A673 (cell line): ENCODE measurements at places on chromosomes 12 and 14. TPM values are rescaled to one million over a fixed set of nuclear protein-coding genes. Genes with fewer than 3 reads are reported as not detected.
A peak's percentile ranks its signal among the peaks of the same experiment; 100 is the strongest.

- H3K27ac ChIP-seq = no peak overlapping the region
- H3K4me1 ChIP-seq = no peaks in the 10 kb centered on the region
- H3K27me3 ChIP-seq = no peaks in the 10 kb centered on the region
- H3K36me3 ChIP-seq = no peaks in the 10 kb centered on the region
- H3K4me3 ChIP-seq = no peak overlapping the region
- no peak for DNase-seq
These were observed 140.8 kb downstream of the GCH1 start for GRCh38 chr14:54761835-54762234.

DNA sequence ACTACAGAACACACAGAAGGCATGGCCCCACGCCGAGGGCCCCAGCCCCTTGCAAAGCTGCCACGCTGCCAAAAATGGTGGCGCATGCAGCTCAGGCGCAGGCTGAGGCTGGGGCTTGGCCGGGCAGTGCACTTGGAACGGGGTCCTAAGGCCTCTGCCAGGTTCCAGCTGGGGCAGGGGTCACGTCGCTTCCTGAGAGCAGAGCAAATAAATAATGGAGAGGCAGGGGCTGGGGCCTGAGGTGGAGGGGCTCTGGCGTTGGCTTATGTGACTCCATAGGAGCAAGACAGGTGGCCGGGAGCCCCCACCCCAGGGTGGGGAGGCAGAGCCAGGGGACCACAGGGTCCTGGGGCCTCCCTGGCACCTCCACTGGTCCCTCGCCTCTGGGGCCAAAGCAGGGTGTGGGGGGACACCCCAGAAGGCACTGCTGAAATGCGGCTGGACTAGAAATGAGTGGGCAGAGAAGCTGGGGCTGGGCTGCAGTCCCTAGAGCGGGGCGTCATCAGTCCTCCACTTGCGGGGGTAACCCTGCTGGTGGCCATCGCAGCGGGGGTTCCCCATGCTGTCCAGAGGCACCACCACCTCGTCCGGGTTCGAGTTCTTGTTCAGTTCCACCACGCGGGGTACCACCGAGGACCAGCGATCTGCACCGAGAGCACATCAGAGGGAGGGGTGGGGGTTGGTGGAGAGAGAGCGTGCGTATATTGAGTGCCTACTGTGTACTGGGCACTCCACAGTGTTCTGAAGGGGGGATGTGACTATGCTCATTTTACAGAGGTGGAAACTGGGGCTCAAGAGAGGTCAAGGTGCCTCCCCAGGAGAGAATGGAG is 49.8 kb downstream of the TRPV4 start:
- no peak overlapping the region for H3K4me3 ChIP-seq
- DNase-seq = no peak
- H3K27me3 ChIP-seq = no peaks in the 10 kb centered on the region
- H3K4me1 ChIP-seq = no peaks in the 10 kb centered on the region

DNA sequence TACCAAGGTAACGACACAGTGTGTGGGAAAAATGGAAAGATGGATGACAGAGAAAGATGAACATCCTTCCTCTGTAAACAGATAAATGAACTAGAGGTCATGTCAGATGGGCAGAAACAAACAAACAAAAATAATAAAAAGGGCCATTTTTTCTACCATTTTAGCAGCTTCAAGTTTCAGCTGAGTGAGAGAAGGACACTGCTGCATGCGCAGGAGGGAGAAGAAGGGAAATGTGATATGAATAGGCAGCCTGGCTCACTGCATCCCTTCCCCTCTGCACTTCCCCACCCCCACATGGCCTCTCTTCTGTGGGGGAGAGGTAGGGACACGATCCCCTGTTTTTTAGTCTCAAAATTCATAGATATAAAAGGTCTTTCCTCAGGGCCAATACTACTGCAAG is 492.0 kb downstream of the NELL2 start:
- H3K27me3 ChIP-seq = no peaks in the 10 kb centered on the region
- H3K4me1 ChIP-seq = peaks cover 18% of the 10 kb centered on the region
- H3K27ac ChIP-seq = no peak overlapping the region
- H3K4me3 ChIP-seq = no peak overlapping the region

GRCh38 chr12:126469211-126469610 is 1404.0 kb downstream of the AACS start:
- H3K27me3 ChIP-seq = no peaks in the 10 kb centered on the region

- H3K4me1 ChIP-seq = peaks cover 5% of the 10 kb centered on the region
- peaks cover 43% of the 10 kb centered on the region for H3K36me3 ChIP-seq
- no peak overlapping the region for H3K4me3 ChIP-seq
- H3K27ac ChIP-seq = no peak overlapping the region
- no peaks in the 10 kb centered on the region for H3K27me3 ChIP-seq
These were observed 8.0 kb downstream of the RPS29 start for GRCh38 chr14:49578141-49578540.

DNA sequence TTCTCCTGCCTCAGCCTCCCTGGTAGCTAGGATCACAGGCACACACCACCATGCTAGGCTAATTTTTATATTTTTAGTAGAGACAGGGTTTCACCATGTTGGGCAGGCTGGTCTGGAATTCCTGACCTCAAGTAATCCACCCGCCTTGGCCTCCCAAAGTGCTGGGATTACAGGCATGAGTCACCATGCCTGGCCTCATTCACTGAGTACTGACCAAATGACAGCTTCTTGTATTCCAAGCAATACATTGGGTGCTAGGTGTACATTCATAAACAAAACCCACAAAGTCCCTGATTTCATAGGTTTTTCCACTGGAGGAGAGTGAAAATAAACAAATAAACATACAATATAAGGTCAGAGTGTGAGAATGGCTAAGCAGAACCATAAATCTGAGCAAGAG is 136.3 kb downstream of the HELB start:
- no peak for DNase-seq
- no peak overlapping the region for H3K4me3 ChIP-seq
- no peaks in the 10 kb centered on the region for H3K4me1 ChIP-seq
- H3K27me3 ChIP-seq = peaks cover 48% of the 10 kb centered on the region
- H3K36me3 ChIP-seq = no peaks in the 10 kb centered on the region

DNA sequence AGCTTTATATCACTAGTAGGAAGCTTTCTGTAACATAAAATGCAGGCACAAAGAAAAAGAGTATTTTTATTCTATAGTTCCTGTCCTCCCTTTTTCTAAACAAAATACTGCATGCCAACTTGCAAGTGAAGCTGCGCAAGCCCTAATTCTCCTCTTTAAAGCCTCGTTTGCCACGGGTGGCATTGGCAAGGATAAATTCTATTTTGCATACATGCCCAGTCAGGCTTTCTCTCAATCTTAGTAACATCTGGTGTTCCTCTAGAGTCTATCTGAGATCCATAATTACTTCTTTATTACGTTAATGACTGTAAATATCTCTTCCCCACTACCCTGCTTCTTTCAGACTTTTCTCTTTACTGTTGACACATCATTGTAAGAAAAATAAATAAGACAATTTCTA is 97.1 kb upstream of the DAAM1 start:
- peaks cover 16% of the 10 kb centered on the region for H3K27me3 ChIP-seq
- no peak overlapping the region for H3K4me3 ChIP-seq
- peaks cover 4% of the 10 kb centered on the region for H3K4me1 ChIP-seq
- DNase-seq = no peak
- no peak overlapping the region for H3K27ac ChIP-seq
- H3K36me3 ChIP-seq = no peaks in the 10 kb centered on the region

DNA sequence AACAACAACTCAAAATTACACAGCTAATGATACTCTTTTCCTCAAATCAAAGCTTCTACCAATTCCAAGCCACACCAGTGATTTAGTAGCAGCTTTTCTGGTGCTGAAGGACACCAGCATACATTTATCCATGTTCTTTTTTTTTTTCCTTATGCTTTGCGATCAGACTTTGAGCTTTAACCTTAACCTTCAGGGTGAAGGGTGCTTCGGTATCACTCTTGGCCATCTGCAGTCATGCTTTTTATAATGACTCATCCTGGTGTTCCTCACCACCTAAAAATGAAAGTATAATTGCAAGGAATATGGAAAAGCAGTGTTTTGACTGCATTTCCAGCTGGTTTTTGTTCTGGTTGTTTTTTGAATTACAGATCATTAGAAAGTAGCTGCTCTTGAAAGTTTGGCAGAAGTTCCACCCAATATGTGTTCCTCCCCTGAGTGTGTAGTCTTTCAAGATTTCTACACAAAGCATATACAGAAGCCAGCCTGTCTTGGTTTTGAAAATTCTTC is 1.3 kb upstream of the SLC41A2 start:
- no peak for DNase-seq
- peaks cover 40% of the 10 kb centered on the region for H3K27me3 ChIP-seq
- H3K36me3 ChIP-seq = no peaks in the 10 kb centered on the region

- peaks cover 7% of the 10 kb centered on the region for H3K4me1 ChIP-seq
- peaks cover 6% of the 10 kb centered on the region for H3K36me3 ChIP-seq
- no peaks in the 10 kb centered on the region for H3K27me3 ChIP-seq
- H3K27ac ChIP-seq = no peak overlapping the region
These were observed 648 bp upstream of the AKAP5 start for GRCh38 chr14:64464651-64465050.

DNA sequence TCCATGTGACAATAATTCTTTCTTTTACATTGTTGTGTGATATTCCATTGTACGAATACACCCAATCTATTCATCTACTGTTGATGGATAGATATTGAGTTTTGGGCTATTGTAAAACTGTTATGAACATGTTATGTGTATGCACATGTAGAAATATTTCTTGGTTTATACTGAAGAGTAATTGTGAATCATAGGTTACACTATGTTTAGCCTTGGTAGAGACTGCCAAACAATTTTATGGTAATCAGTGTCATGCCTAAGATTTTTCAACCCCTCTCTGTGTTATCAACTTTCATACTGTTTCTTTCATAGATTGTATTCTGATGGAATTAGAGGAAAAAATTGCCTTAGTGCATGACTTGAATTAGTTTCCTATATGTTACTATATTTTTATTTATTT is 39.5 kb downstream of the FRMD6 start:
- H3K27ac ChIP-seq = no peak overlapping the region
- H3K4me1 ChIP-seq = peaks cover 7% of the 10 kb centered on the region
- no peak overlapping the region for H3K4me3 ChIP-seq
- H3K27me3 ChIP-seq = no peaks in the 10 kb centered on the region
- DNase-seq = no peak
- H3K36me3 ChIP-seq = no peaks in the 10 kb centered on the region

- peaks cover 8% of the 10 kb centered on the region for H3K4me1 ChIP-seq
- peaks cover 72% of the 10 kb centered on the region for H3K36me3 ChIP-seq
- DNase-seq = no peak
- no peak overlapping the region for H3K4me3 ChIP-seq
- H3K27ac ChIP-seq = no peak overlapping the region
These were observed 5.8 kb downstream of the HNRNPA1 start for GRCh38 chr12:54286042-54287030.

DNA sequence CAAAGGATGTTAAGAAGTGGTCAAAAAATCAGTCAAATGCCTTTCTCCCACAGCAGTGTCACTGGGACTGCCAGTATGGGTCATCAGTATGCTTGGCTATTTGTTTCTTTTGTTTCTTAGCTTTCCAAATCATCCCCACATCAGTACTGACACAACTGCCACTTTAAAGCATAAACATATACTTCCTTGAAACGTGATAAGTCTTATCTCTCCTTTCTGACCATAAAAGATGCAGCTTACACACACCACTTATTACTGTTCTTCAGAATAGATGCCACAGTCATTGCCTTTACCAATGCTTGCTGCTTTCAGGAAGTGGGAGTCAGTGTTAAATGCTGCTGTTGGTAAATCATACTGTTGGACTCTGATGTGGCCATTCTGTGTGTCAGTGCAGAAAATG is 18.6 kb upstream of the GARIN2 start:
- no peaks in the 10 kb centered on the region for H3K36me3 ChIP-seq
- H3K27ac ChIP-seq = no peak overlapping the region
- H3K4me3 ChIP-seq = no peak overlapping the region
- peaks cover 40% of the 10 kb centered on the region for H3K4me1 ChIP-seq

DNA sequence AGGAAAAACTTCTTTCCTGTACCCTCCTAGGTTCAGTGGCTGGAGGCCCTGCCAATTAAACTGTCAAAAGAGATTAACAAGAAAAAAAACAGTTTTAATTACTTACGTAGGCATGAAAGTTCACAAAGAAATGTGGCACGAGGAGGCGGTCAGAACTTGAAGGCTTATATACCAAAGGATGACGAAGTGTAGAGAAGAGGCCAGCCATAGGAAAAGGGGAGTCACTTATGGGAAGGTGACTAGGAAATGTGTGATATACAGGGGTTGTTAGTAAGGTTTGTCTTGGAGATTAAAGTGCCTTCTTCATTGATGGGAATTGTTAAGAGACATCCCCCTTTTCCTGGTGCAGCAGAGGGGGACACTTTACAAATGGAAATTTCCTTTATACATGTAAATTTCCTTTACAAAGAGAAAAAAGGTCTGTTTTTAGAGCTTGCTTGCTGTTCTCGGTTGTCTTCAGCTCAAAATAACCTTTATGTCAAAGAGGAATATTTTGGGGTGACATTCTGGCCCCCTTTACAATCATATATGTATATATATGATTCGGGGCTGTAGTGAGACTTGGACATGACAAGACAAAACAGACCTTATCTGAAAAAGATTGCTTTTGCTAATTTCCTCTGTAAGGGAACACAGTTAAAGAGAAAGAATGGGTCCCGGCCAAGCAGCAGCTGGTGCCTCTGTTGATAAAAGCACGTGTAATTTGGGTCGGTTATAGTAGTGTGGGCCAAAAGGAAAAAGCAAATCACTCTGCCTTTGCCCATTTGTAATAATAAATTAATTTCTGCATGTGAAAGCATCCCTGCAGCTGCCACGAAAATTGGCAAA is 38.6 kb downstream of the SYNE2 start:
- no peaks in the 10 kb centered on the region for H3K27me3 ChIP-seq
- no peak overlapping the region for H3K4me3 ChIP-seq
- peaks cover 23% of the 10 kb centered on the region for H3K4me1 ChIP-seq
- DNase-seq = peak; percentile 34
- no peaks in the 10 kb centered on the region for H3K36me3 ChIP-seq

GRCh38 chr12:65685514-65685913 is 138.8 kb upstream of the HMGA2 start:
- H3K4me1 ChIP-seq = no peaks in the 10 kb centered on the region
- H3K36me3 ChIP-seq = no peaks in the 10 kb centered on the region
- H3K4me3 ChIP-seq = no peak overlapping the region
- DNase-seq = peak; percentile 65

- peak; percentile 10 for DNase-seq
- H3K27me3 ChIP-seq = peaks cover 11% of the 10 kb centered on the region
- no peak overlapping the region for H3K27ac ChIP-seq
- no peaks in the 10 kb centered on the region for H3K4me1 ChIP-seq
These were observed 89.7 kb downstream of the TMCC3 start for GRCh38 chr12:94560431-94561221.

DNA sequence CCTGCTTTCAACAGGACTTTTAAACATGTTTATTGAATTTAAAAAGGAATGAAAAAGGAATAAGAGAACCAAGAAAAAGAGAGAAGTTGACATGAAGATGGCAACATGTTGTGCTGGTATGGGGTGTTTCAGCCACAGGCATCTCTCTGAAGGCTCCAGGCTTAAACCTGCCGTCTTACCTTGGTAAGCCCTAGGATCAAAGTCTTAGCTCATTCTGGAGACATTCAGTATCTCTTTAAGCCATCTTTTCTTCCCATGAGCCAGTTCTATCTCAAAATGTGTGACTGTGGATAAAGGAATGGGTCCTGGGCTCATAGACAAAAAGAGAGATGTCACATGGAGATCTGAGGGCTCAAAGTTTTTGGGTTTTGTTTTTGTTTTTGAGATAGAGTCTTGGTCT is 1.6 kb upstream of the TFCP2 start:
- no peak for DNase-seq
- H3K27me3 ChIP-seq = no peaks in the 10 kb centered on the region
- no peaks in the 10 kb centered on the region for H3K36me3 ChIP-seq
- no peaks in the 10 kb centered on the region for H3K4me1 ChIP-seq
- no peak overlapping the region for H3K4me3 ChIP-seq

The ADAMTS20 gene
- total RNA-seq = 0.17 and 0.28 TPM in 2 replicates

The TAS2R7 gene
- total RNA-seq = not detected in 2 replicates

The SOAT2 gene
- total RNA-seq = not detected in 2 replicates

The SPIC gene
- not detected in 2 replicates for total RNA-seq

The ALDH2 gene
- 24.5 and 34.8 TPM in 2 replicates for total RNA-seq

The JKAMP gene
- total RNA-seq = 43.9 and 51.6 TPM in 2 replicates

The AMN gene
- 5.6 and 6.7 TPM in 2 replicates for total RNA-seq

The VWF gene
- not detected in 2 replicates for total RNA-seq
